ENCODE measurements at places on chromosomes 12 and 14. TPM values are rescaled to one million over a fixed set of nuclear protein-coding genes. Genes with fewer than 3 reads are reported as not detected.

The MUCL1 gene
- total RNA-seq = not detected

The HELB gene
- 2.7 TPM for total RNA-seq

The VRTN gene
- total RNA-seq = not detected

The GPR68 gene
- total RNA-seq = 3.7 TPM

The GPR135 gene
- total RNA-seq = 0.97 TPM

The KLHL33 gene
- not detected for total RNA-seq

The KRT80 gene
- total RNA-seq = 1.5 TPM

The MGAT4C gene
- total RNA-seq = 0.47 TPM

The ARID4A gene
- 7.0 TPM for total RNA-seq

The ERP27 gene
- total RNA-seq = not detected

The KERA gene
- not detected for total RNA-seq

The TBC1D30 gene
- total RNA-seq = 13.8 TPM

The ACSM4 gene
- total RNA-seq = not detected

The PNMA1 gene
- total RNA-seq = 38.5 TPM

The APOF gene
- not detected for total RNA-seq

The ZDHHC22 gene
- total RNA-seq = not detected

The ARHGAP9 gene
- 0.24 TPM for total RNA-seq

The TEAD4 gene
- total RNA-seq = 47.5 TPM

The SERPINA9 gene
- total RNA-seq = not detected

The DLK1 gene
- not detected for total RNA-seq

The PLEKHG7 gene
- not detected for total RNA-seq

The DTX1 gene
- 0.34 TPM for total RNA-seq

The REC8 gene
- total RNA-seq = 55.0 TPM

The LMNTD1 gene
- total RNA-seq = 0.82 TPM

The SIX4 gene
- 6.4 TPM for total RNA-seq

The AKAP6 gene
- 0.29 TPM for total RNA-seq

The NYNRIN gene
- total RNA-seq = 8.5 TPM

The MSI1 gene
- not detected for total RNA-seq

The KRT82 gene
- not detected for total RNA-seq
